B cell (primary cell): ENCODE measurements at places on chromosomes 2 and 18. TPM values are rescaled to one million over a fixed set of nuclear protein-coding genes. Genes with fewer than 3 reads are reported as not detected.

- no peak for DNase-seq
Measured at GRCh38 chr2:66429693-66430504, 5.0 kb upstream of the MEIS1 start.

DNA sequence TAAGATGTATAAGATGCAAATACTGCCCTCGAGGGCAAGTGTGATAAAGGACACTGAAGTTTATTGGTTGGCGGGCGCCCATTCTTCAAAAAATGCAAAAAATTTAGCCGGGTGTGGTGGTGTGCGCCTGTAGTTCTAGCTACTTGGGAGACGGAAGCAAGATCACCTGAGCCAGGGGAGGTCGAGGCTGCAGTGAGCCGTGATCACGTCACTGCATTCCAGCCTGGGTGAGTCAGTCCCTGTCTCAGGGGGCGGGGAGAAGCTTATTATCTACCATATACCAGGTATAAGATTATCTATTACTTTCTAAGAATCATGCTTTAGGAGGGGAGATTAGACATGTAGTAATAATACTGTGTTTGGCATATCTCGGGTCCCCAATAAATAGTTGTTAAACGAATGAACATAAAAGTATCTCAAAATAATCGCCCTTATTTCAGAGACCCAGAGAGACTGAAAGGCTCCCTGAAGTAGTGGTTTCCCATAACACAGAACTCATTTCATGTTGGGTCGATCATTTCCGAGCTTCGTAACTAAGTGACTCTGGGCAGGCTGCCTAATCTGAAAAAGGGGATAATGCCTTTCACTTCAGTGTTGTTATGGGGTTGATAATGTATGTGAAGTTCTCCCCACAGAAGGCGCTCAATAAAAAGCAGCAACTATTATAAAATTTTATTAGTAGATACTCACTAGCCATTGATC is 1.2 kb upstream of the SELENOI start:
- peak; percentile 17 for DNase-seq

DNA sequence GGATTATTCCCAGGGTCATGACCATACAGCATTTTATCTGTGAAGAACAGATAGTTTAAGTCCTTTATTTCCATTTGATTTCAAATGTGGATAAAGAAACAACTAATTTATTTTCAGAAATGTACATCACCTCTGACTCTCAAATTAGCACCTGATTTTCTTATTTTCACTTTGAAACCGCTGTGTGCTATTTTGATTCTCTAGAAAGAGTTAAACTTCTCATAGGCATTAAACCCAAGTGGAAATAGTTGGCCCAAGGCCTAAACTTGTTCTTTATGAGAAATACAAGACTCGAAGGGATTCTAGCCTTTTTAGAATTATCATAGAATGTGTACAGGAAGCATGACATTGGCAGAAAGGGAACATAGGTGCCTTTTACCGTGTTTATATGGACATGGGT is 41.5 kb upstream of the LTBP1 start:
- DNase-seq, result no peak

DNA sequence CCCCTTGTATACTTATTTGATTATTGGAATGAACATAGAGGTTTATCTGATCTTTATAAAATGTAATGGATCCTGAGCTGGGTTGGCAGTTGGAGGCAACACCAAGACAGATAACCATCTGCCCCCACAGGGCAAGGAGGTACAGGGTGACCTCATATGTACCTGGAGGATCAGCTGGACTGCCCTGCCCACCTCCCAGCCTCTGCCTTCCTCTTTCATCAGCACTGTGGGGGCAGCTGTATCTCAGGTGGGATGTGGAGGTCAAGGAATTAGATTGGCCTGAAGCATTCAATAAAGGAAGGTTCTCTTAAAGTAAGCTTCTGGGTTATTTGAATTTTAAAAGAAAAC is 92.6 kb downstream of the LYPD6 start:
- no peak for DNase-seq

GRCh38 chr18:72899338-72899737 is 31.6 kb upstream of the NETO1 start:
- no peak for DNase-seq

GRCh38 chr2:132623096-132623839 is 46.7 kb downstream of the LYPD1 start:
- DNase-seq, result no peak

The REG3A gene
- not detected in 2 replicates for total RNA-seq

The POU3F3 gene
- 0.12 TPM in 1 of 2 replicates, not detected in the other for total RNA-seq

The CFC1 gene
- total RNA-seq, result not detected in 2 replicates

The ACVR1C gene
- 0.39 and 0.52 TPM in 2 replicates for total RNA-seq

The UPP2 gene
- not detected in 2 replicates for total RNA-seq
